AG08395 (cell line): ENCODE measurements at places on chromosomes 1 and 21.
A peak's percentile ranks its signal among the peaks of the same experiment; 100 is the strongest.

DNA sequence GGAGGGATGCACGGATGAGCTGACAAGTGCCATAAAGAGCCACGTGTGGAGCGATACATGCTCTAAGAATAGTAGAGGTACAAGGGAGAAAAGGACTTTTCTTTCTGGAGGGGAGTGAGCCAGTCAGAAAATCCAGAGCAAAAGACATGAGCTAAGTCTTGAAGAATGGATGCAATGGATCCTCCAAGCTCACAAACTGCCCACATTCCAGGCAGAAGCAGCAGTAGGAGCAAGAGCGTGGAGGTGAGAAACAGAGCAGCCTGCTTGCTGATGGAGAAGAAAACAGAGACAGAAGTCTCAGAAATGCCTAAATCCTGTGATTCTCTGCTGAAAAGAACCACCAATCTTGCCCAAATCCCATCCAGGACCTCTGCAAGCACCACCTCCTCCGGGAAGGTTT is 78.2 kb upstream of the RALGPS2 start:
- DNase-seq = no peak

- no peak for DNase-seq
These were observed 94.3 kb upstream of the EDN2 start for GRCh38 chr1:41578712-41579335.

DNA sequence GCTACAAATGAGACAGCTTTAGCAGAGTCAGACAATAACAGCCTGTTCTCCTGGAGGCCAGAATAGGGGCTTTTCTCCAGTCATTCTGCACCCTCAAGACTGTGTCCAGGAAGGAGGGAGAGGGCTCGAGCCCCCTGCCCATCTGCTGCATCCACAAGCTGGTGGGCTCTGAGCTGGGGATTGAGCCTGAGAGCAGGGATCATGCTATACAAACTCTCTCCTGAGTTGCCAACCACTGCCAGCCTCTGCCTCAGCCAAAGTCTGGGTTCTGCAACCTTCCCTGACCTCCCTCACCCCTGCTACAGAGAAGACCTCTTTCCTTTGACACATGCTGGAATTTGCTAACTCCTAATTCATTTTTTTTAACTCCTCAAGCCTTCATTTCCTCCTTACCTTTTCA is 14.8 kb upstream of the PPM1J start:
- DNase-seq = no peak

GRCh38 chr1:161039546-161039945 is 782 bp upstream of the TSTD1 start:
- no peak for DNase-seq

GRCh38 chr21:34545079-34545884 is 33.3 kb upstream of the KCNE1 start:
- peak; percentile 86 for DNase-seq

GRCh38 chr1:92992877-92993276 is 31.6 kb upstream of the DIPK1A start:
- DNase-seq = no peak

- no peak for DNase-seq
These were observed 1.4 kb upstream of the CACNA1S start for GRCh38 chr1:201113451-201114244.

DNA sequence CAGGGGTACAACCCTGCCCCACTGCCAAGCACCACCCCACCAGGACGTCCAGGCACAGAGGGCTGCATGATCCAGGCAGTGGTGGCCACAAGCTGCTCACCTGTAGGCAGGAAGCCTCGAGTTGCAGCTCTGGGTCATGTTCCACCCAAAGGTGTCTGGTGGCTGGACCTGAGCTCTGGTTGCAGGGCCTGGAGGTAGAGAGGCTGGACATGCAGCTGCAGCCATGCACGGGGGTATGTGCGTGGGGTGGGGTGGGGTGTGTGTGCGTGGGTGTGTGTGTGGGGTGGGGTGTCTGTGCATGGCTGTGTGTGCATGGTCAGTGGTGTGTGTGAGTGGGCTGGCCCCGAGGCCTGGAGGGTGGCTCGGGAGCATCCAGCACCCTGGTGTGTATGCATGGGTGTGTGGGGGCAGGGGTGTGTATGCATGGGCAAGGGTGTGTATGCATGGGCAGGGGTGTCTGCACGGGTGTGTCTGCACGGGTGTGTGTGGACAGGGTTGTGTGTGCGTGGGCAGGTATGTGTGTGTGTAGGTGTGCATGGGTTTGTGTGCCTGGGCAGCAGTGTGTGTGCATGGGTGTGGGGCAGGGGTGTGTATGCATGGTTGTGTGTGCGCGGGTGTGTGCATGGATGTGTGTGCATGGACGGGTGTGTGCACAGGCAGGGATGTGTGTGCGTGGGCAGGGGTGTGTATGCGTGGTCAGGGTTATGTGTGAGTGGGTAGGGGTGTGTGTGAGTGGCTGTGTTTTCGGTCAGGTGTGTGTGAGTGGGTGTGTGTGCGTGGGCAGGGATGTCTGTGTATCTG is 15.6 kb downstream of the ARHGEF16 start:
- DNase-seq = no peak

DNA sequence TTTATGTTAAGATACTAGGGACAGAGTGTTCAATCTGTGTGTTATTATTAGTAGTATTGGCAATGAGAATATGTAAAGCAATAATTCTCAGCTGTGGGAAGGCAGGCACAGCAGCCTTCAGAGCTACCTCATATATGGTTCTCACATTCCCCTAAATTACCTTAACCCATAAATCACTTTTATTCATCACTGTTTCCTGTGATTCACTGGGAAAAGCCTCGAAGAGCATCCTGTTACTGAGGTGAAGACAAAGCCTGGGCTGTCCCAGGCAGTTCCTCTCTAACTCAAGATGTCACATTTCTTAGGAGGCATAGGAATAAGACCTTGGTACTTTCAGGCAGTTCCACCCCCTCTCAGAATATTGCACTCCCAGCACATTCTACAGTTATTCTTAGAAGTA is 965.7 kb downstream of the NCAM2 start:
- DNase-seq = no peak

- no peak for DNase-seq
These were observed 4.0 kb downstream of the POLR3C start for GRCh38 chr1:145827966-145828365.

- no peak for DNase-seq
These were observed 144.1 kb upstream of the HOOK1 start for GRCh38 chr1:59670662-59671061.

GRCh38 chr1:226979115-226979516 is 39.0 kb downstream of the COQ8A start:
- DNase-seq = no peak

GRCh38 chr1:212752252-212752933 is 39.2 kb downstream of the NSL1 start:
- DNase-seq = peak; percentile 26

DNA sequence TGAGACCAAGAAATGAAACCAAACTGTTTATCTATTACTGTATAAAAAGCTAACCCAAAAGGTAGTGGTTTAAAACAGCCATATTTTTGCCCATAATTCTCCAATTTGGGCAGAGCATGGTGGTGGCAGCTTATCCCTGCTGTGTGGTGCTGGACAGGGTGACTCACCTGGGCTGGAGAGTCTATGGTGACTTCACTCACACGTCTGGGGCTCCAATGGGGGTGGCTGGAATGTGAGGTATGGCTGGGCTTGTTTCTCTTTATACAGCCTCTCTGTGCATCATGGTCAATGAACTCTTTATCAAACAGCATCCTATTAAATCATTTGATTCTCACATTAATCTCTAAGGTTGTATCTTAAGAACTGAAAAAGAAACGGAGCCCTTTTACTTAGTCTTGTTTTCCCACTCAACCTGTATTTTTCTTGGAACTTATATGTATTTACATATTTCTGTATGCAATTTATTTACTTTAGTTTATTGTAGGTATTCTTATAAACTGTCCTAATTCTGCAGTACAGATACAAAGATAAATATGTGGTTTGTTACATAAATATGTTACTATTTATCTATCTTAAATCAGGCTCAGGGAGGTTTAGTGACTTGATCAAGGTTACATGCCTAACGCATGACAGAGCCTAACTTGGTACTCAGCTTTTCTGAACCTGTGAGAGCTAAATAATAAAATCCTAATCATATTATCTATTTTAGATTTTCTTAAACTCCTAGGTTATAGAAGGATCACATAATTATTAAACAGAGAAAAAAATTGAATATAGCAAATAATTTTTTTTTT is 37.5 kb upstream of the WLS start:
- DNase-seq = no peak

DNA sequence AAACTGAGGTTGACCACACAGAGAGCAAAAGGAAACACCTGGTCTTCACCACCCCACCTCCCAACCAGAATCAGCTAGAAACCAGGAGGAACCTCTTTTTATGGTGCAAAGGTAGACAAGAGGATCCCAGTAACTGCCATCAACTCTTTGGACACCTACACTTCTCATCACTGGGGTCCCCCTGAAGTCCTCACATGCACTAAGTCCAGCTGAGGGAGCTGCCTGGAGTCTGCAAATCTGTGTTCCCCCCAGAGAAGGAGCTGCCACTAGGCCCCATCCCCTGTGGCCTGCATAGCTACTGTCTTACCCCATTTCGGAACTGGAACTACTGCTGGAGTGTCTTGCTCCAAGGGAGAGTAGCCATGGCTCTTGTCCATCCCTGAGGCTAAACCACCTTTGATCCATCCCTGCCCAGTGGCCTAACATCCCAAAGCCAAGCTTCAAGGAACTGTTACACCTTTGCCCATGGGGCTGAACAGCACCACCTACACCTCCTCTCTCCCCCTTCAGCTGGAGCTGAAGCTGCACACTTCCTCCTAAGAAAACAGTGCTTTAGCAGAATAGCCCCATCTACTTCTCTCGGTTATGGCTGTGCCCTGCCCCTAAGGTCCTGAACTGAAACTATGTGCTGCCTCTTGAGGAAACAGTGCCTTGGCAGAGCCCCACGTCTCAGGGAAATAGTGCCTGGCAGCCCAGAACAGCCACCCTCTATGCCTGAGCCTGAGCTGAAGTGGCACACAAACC is 85.4 kb upstream of the CD53 start:
- no peak for DNase-seq

- no peak for DNase-seq
These were observed 40.5 kb downstream of the S100B start for GRCh38 chr21:46564391-46564790.

- DNase-seq = no peak
These were observed 1461.0 kb downstream of the AMY1C start for GRCh38 chr1:105210747-105211146.

DNA sequence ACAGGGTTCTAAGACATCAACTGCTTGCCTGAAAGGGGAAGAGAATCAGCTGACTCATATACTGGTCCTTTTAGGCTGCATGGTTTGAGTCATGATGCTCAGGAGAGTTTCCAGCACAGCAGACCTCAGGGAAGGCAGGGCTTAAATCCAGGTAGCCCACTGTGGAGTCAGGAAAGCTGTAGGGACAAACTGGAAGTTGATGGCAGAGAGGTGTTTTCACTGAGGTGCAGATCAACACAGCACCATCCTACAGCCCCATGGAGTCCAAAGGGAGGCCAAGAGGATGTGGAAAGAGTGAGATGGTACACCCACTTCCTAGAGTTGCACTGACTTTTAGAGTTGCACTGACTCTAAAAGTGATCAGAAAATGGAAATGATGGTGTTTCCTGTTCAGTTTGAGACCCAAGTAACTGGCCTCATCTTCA is 252.4 kb upstream of the DUSP10 start:
- DNase-seq = peak; percentile 43

DNA sequence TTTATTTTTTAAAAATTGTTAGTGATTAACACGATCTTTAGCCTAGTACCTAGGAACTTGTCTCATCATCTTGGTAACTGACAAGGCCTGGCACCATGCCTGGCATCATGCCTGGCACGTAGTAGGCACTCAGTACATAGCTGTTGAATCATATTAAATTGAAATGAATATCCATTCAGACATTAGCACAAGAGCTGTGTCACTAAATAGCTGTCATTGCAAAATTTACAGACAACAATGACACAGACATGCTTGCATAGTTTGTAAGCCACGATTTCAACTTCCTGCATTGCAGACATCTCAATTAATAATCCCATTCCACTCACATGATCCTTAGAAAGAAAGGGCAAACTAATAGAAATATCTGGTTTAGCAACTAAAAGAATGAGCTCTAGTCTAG is 15.4 kb upstream of the PHACTR4 start:
- DNase-seq = peak; percentile 62

DNA sequence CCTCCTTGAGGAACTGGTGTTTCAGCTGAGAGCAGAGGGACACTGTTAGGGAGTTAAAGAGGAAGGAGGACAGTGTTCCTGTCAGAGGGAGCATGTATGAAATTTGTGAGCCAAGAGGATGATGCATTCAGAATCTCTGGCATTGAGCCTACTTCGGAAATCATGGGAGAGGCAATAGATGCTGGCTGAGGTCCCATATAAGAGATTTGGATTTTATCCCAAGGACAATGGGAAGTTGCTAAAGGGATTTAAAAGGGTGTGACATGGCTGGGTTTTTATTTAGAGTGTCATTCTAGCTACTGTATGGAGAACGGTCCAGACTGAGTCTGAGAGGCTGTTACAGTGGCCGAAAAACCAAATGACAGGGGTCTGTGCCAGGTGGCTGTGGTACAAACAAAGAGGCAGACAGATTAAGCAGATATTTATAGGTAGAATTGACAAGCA is 403.2 kb upstream of the B3GALT2 start:
- DNase-seq = no peak

GRCh38 chr1:164559342-164560051 is 513 bp downstream of the PBX1 start:
- DNase-seq = no peak
